ENCODE measurements at places on chromosomes 16 and 17.

- DNase-seq = no peak
These were observed 17.4 kb upstream of the OR1F1 start for GRCh38 chr16:3170440-3171180.

- no peak for DNase-seq
These were observed 8.0 kb downstream of the SPPL2C start for GRCh38 chr17:45852535-45853297.

DNA sequence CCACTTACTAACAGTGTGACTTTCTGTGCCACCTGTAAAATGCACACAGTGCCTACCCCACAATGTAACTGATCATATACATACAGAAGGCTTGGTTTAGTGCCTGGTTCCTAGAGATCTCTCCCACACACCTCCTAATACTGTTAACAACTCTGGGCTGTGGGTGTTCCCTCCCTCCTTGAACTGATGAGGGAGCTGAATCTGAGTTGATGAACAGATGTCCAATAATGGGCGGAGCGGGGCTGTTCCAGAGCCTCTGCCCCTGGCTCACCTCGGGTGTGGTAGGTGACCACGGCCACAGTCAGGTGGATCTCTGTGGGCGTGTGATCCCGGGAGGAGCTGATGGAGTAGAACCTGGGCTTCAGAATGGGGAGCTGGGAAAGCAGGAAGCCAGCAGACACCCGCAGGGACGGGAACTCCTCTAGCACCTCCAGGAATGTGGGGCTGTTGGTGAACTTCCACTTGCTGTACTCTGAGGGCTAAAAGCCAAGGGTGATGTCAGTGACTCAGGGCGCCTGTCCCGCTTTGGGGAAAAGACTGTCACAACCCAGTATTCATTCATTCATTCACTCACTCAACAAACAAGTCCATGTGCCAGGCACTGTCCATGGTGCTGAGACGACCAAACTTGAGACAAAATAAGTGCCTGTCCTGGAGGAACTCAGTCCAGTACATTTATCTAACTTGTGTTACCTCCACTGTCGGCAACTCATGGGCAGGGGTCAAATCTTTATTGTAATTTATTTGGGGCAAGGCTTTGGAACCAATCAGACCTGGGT is 37.6 kb downstream of the NOS2 start:
- no peak for DNase-seq

GRCh38 chr17:63445571-63445953 is 544 bp downstream of the CYB561 start:
- DNase-seq = no peak

- no peak for DNase-seq
These were observed 6.5 kb downstream of the ITGA2B start for GRCh38 chr17:44382917-44383316.

DNA sequence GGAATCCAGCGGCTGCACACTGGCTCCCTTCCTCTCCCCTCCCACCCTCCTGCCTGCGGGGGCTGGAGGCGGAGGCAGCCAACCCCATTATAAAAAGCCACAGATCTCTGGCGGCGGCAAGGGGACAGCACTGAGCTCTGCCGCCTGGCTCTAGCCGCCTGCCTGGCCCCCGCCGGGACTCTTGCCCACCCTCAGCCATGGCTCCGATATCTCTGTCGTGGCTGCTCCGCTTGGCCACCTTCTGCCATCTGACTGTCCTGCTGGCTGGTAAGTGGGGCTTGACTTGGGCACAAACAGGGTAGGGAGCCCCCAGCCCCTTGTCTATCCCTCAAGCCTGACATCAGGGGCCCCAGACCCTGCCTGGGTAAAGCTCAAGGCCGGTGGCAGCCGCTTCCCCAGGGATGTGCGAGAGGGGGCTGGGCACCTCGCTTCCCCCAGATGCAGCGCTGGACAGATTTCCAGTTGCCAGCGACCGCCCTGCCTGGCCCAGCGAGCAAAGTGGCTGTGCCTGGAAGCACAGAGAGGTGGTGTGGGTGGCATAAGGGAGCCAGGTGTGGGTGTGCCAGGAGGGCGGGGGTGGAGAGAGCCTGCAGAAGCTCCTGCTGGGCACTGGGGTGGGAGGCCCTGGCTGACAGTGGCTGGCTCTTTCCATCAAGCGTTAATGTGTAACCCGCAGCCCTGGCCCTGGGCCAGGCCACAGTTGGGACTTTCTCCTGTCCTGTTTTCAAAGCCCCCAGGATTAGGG is at the start of gene CX3CL1:
Gene CX3CL1 (plus strand): TSS at position 119 of the 745 bp plus-strand sequence. CDS start 79 bp downstream, at position 198.
- DNase-seq = no peak

DNA sequence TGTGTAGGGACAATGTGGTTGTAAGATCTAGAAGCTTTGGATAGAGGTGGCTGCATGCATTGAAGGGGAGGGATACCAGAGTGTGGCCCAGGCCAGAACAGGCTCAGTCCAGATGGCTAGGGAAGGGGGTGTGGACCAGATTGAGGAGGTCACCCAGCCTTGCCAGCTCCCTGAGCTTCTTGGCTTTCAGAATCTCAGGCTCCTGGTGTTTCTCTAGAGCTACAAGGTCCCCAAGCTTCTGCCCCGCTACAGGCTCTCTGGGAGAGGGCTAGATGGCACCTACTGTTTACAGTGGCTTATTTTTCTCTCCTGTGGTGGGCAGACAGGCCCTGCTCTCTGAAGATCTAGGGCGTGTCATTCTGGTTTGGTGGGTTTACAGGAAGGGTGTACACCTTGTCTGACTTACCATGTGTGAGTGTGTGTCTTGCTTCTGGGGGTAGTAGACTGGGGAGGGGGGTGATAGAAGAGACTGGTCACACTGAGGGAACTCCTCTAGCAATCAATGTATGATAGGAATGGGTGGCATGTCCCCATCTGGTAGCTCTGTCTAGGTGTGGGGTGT is 1.1 kb downstream of the RARA start:
- no peak for DNase-seq

- DNase-seq = no peak
These were observed 9.6 kb downstream of the CLUAP1 start for GRCh38 chr16:3510416-3510815.

DNA sequence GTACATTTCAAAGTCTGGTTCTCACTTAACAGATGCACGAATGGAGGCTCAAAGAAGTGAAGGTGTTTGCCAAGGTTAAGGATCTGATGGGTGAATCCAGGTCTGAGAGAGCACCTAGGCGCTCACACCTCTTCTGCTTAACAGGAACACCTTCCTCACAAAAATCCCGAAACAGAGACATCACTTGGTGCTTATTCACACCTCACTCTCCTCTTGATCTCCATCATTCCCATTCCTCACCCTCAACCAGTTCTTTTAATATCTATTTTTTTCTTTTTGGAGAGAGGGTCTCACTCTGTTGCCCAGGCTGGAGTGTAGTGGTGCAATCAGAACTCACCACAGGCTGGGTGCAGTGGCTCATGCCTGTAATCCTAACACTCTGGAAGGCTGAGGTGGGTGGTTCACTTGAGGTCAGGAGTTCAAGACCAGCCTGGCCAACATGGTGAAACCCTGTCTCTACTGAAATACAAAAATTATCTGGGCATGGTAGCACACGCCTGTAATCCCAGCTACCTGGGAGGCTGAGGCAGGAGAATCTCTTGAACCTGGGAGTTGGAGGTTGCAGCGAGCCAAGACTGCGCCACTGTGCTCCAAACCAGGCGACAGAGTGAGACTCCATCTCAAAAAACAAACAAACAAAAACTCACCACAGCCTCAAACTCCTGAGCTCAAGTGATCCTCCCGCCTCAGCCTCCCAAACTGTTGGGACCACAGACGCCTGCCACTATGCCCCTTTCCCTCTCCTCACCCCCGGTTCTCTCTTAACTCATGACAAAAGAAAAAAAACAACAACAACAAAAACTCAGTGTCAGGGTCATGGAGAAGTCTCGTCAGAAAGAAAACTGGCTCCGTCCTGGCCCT is 15.1 kb downstream of the CRYM start:
- no peak for DNase-seq

- no peak for DNase-seq
These were observed 219.8 kb downstream of the KATNIP start for GRCh38 chr16:27769561-27770255.

DNA sequence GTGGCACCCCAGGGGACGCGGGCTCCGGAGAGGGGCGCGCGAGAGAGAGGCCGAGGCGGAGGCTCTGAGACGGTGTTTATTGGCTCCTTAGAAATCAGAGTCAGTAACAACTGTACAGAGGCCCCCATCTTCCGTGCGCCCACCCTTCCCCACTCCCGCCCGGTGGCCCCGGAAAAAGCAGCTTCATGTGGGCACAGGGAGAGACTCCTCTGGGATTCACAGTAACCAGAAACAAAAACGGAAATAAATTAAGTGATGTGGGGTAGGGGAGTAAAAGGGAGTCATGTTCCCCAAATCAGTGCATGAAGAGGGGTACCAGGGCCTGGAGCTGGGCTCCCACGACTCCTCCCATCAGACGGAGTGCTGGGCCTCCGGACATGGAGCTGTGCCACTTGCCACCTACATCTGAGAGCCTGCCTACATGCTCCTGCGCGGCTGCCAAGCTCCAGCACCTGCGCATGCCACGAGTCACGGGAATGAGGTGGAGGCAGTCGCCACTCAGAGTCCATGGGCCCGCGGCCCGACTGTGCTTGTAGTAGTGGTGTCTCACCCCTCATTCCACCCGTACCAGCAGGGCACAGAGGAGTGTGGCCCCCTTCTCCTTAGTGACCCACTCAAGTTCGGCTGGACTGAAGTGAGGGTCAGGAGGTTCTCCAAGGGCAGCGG is 543 bp upstream of the GPS2 start:
- DNase-seq = no peak

GRCh38 chr17:82297280-82297713 is 20.1 kb downstream of the CD7 start:
- DNase-seq = peak; percentile 15

DNA sequence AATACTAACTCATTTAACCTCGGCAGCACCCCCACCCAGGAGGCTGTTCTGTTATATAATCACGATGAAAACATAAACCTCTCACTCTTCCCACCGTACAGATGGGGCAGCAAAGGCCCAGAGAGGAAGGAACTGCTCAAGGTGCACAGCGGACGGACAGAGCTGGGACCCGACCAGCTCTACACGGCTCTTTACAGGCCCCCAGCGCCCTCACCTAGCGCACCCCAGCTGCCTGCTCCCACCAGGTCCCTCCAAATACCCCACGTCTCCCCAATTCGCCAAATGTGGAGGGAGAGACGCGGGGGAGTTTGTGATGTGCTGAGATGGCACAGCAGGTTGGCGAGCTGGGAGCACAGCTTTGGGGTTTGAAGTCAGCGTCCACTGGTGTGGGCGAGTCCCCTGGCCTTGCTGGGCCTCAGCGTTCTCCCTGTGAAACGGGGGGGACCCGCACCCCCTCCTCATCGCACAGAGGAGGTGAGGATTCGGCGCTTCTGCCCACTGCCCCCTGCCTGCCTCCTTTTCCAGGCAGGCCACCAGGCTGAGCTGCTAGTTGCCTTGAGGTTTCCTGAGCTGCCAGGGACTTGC is 54.1 kb downstream of the CBFA2T3 start:
- DNase-seq = no peak

DNA sequence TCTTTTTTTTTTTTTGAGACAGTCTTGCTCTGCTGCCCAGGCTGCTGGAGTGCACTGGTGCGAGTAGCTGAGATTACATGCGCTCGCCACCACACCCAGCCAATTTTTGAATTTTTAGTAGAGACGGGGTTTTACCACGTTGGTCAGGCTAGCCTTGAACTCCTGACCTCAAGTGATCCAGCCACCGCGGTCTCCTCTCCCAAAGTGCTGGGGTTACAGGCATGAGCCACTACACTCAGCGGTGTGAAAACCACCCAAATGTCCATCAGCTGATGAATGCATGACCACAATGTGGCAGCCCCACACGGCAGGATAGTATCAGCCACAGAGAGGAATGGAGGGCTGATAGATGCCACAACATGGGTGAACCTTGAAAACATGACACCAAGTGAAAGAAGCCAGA is 2.1 kb downstream of the P2RX5 start:
- no peak for DNase-seq

DNA sequence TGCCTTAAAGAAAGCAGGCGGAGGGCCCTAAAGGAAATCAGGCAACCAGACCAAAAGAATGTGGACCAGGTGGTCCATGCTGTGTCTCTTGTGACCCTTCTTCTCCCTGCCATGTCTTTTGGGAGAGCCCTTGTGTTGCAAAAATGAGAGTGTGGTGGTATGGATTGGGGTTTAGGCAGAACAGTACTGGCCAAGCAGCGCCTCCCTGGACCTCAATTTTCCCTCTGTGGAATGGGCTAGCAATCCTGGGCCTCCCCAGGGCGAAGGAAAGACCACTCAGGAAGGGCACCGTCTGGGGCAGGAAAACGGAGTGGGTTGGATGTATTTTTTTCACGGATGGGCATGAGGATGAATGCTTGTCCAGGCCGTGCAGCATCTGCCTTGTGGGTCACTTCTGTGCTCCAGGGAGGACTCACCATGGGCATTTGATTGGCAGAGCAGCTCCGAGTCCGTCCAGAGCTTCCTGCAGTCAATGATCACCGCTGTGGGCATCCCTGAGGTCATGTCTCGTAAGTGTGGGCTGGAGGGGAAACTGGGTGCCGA is 7.6 kb upstream of the NLRC5 start:
- no peak for DNase-seq

- no peak for DNase-seq
These were observed 14.1 kb downstream of the IGFBP4 start for GRCh38 chr17:40457369-40457768.

- DNase-seq = no peak
These were observed 4.7 kb upstream of the CDT1 start for GRCh38 chr16:88798772-88799455.

DNA sequence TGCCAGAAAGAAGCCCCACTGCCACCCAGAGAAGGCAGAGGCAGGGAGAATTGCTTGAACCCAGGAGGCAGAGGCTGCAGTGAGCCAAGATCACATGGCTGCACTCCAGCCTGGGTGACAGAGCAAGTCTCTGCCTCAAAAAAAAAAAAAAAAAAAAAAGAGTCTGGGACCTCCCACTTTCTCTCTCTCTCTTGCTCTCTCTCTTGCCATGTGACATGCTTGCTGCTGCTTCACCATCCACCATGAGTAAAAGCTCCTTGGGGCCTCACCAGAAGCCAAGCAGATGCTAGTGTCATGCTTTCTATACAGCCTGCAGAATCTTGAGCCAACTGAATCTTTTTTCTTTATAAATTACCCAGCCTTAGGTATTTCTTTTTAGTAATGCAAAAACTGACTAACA is 21.5 kb upstream of the SRSF1 start:
- DNase-seq = no peak

DNA sequence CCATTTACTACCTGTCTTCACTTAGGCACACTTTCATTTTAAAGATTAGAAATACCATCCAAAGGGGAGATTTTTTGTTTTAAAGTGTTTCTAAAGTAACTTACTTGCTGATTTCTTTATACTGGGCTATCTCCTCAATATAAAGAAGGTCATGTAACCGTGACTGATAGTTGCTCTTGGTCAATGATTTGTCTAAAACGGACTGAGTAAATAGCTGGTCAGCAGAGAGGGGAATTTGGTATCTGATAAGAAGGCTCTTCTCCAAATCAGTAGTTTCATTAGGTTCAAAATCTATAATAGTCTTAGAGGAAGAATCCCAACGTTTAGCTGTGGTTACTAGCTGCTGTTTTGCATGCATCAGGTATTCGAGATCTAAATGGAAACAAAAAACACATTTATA is 66.4 kb downstream of the HELZ start:
- no peak for DNase-seq

- DNase-seq = no peak
These were observed 33.9 kb downstream of the TNFRSF13B start for GRCh38 chr17:16938031-16938430.
